Neural crest cell (in vitro differentiated cells): ENCODE measurements at places on chromosomes 16 and 17.

DNA sequence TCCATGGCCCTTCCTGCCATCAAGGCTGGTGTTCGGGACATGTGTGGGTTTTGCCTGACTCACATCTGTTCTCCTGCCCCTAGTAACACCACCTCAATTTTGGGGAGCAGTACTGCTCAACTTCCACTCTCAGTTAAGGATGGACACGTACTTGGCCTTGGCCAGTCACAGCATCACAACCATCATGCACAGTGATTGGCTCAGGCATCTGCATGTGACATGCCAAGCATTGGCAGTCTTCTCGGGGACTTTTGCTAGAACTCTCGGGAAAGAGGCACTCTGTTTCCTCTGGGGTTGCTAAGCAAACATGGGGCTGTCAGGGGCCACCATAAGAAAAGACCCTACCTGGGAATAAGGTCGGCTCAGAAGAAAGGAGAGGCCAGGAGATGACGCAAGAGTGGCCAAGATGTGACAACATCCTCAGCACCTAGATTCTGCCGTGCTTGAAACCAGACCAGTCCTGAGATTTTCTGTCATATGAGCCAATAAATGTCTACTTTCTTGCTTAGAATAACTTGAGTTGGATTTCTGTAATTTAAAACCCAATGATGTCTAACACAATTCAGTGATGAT is 11.9 kb upstream of the KDM8 start:
- no peak for DNase-seq

- no peak for DNase-seq
These were observed 19.5 kb upstream of the MGAT5B start for GRCh38 chr17:76848670-76849069.

DNA sequence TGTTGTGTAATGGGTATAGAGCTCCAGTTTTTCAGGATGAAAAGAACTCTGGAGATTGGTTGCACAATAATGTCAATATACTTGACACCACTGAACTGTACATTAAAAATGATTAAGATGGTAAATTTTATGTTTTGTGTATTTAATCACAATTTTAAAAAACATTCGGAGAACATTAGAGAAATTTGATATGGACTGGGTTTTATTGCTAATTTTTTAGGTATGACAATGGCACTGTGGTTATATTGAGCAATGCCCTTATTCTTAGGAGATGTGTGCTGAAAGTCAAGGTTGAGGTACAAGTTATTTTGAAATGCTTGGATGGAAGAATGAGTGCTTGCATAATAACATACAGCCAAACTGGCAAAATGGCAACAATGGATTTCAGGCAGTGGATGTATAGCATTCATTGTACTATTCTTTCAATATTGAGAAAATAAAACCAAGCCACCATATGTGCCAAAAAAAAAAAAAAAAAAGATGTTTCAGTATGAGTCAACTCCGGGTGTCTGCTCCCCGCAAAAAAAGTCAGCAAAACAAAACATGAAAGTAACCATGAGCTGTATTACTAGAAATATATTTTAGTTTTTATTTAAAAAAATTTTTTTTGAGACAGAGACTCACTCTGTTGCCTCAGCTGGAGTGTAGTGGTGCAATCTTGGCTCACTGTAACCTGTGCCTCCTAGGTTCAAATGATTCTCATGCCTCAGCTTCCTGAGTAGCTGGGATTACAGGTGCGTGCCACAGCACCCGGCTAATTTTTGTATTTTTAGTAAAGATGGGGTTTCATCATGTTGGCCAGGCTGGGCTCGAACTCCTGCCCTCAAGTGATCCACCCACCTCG is 19.8 kb downstream of the HOXB1 start:
- DNase-seq: no peak

DNA sequence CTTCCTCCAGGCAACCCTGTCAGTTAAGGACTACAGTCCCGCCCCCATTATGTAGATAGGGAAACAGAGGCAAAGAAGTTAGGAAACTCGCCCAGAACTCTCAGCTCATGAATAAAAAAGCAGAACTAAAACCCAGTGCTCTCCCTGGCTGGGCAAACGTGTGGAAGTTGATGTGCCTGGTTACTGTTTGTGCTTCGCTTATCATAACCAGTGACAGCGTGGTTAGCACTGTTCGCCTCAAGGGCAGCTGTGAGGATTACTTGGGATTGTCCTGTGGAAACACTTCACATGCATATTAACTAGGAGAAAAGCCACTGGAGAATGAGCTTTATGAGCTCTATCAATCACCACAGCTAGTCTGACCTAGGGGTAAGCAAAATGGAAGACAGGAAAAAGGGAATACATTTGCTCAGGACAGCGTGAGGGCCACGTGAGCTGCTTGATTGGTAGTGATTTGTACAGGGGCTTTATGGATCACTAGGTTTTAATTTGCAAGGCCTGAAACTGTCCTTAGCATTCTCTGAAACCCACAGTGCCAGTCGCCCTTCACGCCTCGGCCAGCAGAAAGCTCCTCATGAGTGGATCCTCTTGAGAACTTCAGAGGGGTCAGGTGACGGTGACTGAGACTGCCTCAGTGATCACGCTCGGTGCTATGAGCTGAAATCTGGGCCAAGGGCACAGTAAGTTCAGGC is 19.9 kb downstream of the CYB5D2 start:
- no peak for DNase-seq

DNA sequence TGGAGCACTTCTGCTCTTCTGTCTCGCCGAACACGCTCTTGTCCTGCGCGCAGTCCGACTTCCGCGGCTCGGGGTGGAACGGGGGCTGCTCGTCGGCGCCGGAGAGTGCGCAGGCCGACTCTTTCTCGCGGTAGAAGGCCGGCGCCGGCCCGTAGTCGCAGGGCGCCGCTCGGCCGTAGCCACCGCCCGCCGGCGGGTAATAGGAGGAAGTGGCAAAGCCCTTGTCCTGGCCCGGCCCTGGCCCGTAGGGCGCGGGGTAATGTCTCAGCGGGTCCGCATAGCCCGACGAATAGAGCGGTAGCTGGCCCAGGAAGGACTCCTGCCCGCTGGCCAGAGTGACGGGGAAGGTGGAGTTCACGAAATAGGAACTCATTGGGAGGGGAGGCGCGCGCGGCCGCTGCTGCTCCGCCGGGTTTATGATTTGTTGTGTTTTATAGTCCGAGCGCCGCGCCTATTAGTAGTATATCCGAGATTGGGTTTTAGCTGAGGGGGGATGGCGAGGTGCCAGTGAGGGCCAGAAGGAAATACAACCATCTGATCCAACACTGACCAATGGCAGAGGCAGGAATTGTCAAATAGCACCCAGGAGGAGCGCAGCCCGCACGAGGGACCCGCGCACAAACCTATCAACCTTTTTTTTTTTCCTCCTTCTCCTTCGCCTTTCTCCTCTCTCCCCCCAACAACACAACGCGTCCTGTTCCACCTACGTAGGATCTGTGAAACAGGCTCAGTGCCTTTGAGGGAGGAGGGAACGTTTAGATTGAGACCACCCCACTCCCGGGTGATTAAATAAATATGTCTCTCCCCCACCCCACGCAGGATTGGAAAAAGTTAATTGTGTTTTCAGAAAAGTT is 4.4 kb upstream of the HOXB5 start:
- DNase-seq: no peak

- DNase-seq: no peak
These were observed 108.5 kb downstream of the RAB11FIP4 start for GRCh38 chr17:31499771-31500554.

GRCh38 chr16:46896314-46896968 is 12.3 kb downstream of the GPT2 start:
- no peak for DNase-seq

- DNase-seq: no peak
These were observed 16.0 kb downstream of the KRT33A start for GRCh38 chr17:41334385-41335305.

- no peak for DNase-seq
These were observed 49.3 kb downstream of the GRB7 start for GRCh38 chr17:39787041-39787440.

DNA sequence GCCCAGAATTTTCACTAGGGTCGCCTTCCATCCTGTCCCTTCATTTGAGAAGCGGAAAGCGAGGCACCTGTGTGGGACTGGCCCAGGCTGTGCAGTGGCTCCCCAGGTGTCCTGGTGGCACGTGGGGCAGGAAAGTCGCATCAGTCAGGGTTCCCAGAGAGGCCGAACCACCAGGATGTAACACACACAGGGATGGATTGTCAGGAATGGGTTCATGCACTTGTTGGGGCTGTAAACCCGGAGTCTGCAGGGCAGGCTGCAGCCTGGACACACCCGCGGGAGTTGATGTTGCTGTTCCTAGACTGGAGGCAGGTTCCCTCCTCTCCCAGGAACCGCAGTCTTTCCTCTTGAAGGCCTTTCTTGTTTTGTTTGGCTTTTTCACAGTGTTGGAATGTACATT is 30.7 kb upstream of the RPTOR start:
- DNase-seq: no peak

GRCh38 chr16:73042807-73043206 is 5.1 kb downstream of the ZFHX3 start:
- no peak for DNase-seq

DNA sequence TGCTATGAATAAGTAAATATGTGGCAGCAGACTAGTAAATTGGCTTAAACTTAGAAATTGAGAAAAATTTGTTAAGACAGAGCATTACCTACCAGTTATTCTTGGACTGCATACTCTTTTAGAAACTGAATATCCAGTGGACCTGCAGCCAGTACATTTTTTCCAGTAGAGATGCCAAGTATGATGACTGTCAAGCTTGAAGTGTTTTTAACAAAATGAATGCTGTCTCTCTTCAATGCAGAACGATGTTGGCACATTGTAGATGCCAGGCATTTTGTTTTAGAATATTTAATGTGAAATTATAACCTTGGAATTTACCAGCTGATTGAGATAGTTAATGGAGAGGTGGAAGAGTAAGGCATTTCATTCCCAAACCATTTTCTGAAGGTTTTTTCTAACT is 52.5 kb downstream of the NFAT5 start:
- DNase-seq: no peak

DNA sequence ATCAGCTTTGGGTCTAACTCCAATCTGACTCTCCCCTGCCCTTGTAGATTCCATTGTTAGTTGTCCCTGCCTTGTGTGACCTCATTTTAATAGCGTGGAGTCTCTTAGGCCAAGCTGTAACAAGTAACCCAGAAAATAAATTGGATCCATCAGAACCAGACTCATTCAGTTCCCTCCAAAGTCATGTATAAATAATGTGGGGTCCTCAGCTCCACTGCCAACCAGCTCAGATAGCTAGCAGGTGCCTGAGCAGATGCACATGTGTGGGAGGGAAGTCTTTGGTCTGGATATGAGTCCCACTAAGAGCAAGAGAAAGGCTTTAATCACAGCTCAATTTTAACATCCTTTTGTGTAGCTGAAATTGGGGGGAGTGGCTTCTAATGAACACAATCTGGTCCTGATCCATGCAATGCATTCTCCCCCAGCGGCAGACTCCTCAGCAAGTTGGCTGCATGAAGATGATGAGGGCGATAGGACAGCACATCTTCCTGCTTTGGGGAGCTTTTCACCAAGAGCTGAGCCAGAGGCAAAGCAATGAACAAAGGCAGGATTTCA is 151.6 kb downstream of the ABCC12 start:
- DNase-seq: no peak

- DNase-seq: no peak
These were observed 110.3 kb downstream of the STX8 start for GRCh38 chr17:9465210-9465921.

DNA sequence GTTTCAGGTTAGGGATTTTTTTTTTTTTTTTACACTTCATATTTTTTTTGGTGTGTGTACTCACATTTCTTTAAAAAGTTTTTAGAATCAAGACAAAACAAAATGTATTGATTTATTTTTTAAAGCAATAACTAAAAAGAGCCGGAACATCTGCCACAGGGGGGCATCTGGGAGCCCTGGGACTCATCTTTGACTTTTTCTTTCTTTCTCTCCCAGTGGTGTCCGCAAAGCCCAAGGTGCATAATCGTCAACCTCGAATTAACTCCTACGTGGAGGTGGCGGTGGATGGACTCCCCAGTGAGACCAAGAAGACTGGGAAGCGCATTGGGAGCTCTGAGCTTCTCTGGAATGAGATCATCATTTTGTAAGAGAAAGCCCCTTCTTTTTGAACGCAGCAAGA is 36.3 kb downstream of the WWP2 start:
- no peak for DNase-seq

- DNase-seq: no peak
These were observed 36.2 kb downstream of the LDHD start for GRCh38 chr16:75080205-75081029.

- DNase-seq: no peak
These were observed 26.1 kb downstream of the MEAK7 start for GRCh38 chr16:84478172-84478947.

- DNase-seq: no peak
These were observed 20.7 kb downstream of the ACSF3 start for GRCh38 chr16:89114159-89114981.

DNA sequence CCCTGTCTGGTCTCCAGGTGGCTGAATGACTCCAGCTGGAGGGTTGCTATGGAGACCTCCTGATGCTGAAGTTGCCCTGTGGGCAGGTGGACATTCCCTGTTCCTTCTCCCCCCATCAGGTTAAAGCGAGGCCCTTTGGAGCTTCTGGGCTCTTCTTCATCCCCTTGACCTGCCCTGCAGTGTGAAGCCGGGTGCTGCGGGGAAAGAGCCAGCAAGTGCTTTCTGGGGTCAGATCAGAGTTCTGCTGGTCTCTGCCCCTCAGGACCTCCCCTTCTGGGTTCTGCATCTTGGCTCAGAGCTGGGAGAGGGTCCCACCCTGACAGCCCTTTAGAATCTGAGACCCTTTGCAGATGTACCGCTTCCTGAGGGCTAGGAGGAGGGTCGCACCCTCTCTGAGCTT is 25.1 kb downstream of the NKD1 start:
- DNase-seq: no peak

DNA sequence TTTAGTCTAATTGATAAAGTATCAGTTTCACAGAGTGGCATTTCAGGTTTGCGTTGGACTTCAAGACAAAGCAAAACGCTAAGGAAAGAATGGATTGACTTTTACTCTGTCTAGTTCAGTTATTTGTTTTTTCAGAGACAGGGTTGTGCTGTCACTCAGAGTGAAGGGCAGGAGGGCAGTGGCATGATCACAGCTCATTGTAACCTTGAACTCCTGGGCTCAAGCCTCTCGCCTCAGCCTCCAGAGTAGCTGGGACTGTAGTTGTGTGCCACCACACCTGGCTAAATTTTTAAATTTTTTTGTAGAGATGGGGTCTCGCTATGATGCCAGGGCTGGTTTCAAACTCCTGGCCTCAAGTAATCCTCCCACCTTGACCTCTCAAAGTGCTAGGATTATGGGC is 86.4 kb downstream of the CACNG1 start:
- DNase-seq: no peak

GRCh38 chr17:72520665-72521303 is 400.0 kb downstream of the SOX9 start:
- no peak for DNase-seq

GRCh38 chr16:23857256-23857880 is 21.6 kb downstream of the PRKCB start:
- DNase-seq: no peak

DNA sequence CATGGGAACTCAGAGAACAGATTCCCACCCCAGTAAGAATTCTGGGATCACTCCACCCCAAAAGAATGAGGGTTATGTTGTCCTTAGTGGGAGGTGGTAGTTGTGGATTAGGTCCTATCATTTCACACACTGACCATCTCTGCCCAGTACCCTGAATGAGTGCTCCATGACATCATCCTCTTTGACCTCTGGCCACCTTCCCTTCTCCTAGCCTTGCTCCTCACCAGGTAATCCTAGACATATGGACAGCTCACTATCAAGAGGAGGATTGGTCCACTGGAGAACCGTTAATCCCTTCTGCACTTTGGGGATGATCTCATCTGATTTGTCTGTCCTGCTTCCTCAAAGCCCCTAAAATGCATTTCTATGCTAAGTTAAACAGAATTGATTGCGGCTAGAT is 538.2 kb upstream of the HSBP1 start:
- DNase-seq: no peak
